Suppressor macrophage treated with lipopolysaccharide for 4 hours (primary cell): ENCODE measurements at places on chromosomes 7 and 10.

DNA sequence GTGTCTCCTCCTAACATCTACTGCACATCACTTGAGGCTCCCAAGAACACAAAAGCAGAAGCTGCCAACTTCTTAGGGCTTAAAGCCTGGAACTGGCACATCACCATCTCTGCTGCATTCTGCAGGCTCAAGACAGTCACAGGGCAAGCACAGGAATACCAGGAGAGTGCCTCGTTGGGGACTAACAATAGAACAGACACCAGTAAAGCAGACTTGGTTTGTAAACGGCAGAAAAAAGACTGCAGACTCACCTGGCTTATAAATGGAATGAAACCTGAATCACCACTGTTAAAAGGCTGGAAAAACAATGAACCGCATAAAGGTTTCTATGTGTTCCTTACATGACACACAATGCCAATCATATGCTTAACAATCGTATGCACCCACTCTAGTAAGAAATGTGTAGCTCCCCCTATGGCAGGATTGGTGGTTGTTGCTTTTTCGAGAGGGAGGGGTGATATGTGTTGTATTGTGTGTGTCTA lies 12.8 kb downstream of the RHEB start:
- DNase-seq = no peak

DNA sequence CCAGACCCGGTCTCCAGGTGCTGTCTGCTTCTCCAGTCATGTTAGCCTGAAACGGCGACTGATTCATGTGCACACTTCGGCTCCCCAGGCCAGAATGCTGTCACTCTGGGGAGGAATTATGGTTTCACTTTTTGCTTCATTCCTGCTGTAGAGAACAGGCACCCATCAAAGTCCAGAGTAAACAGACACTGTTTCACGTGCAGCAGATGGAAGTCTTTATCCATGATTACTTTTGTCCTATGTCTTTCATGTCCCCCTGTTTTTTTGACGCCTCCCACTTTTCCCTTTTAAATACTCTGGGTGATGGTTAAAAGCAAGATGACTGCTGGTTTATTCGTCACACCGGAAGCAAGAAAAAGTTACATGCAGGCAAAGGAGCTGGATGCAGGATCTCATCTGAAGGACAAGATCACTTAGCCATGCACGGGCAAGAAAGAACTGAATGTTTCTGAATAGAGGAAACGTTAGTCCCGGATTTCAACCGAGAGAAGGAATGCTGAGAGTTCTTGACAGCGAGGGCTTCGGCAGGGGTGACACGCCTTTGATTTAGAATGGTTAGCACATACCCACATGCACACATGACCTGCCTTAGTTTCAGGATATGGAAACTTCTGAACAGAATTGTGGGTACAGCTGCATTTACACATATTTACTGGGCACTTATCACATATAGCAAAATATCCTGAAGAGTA lies 250.0 kb upstream of the KLF6 start:
- peak; percentile 69 for DNase-seq

- no peak for DNase-seq
Observed at GRCh38 chr10:121448766-121449421, 149.3 kb downstream of the FGFR2 start.

DNA sequence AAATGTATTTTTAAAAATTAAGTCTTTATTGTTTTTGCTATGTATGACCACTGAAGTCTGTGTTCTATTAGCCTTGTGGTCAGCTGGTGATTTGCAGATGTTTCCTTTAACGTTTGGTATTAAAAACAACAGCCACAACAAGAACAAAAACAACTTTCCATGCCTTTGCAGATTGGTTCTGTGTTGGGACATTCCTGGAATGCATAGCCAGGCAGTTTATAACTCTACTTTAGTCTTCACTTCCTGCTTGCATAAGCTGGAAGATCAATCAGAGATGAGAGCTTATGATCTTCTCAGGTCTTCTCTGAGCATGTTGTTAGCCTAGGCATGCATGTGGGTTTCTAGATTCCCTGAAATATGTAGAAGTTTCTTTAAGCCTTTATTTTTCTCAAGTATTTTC lies 58.9 kb upstream of the SEMA3C start:
- no peak for DNase-seq

- DNase-seq = peak; percentile 33
Observed at GRCh38 chr10:62491597-62491996, 117.4 kb downstream of the ZNF365 start.

- DNase-seq = no peak
Observed at GRCh38 chr10:36375107-36375506, 733.0 kb upstream of the FZD8 start.

DNA sequence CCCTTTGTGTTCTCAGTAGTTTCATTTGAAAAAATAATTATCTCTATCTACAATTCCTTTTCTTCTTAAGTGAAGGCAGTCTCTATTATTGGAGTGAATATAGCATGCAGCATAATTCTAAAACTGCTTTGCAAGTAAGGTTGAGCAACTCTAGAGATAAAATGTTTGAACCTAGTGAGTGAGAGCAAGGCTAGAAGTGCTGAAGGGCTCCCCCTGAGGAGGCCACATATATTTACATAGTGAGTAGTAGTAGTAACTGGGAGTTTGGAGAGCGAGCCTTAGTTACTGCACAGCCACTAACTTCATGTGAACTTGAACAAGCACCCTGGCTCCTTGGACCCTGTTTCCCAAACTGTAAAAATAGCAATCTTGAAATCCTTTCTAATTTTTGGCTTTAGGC lies 141.5 kb upstream of the DKK1 start:
- DNase-seq = no peak

- DNase-seq = peak; percentile 89
Observed at GRCh38 chr7:64307254-64308015, 6.3 kb upstream of the ZNF736 start.

- no peak for DNase-seq
Observed at GRCh38 chr10:6283655-6284054, 80.9 kb downstream of the PFKFB3 start.

DNA sequence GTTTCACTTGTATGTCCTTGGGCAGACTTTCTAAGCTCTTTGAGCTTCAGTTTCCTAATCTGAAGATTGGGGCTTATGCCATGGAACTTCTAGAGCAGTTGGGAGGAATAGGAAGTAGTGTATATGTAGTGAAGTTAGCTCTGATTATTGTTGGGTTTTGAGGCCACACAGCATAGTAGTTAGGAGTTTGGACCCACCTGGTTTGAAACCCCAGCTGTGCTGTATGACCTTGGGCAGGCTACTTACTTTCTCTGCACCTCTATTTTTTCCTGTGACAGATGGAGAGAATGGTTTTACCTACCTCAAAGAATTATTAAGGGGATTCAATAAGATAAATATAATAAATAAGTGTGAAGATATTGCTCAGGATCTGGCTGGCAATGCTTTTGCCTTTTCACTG lies 61.4 kb upstream of the ADRB1 start:
- DNase-seq = no peak

GRCh38 chr10:6254201-6254600 lies 51.5 kb downstream of the PFKFB3 start:
- peak; percentile 85 for DNase-seq

GRCh38 chr10:21174715-21175495 lies 277.8 kb upstream of the NEBL start:
- no peak for DNase-seq

- DNase-seq = peak; percentile 70
Observed at GRCh38 chr10:127976286-127976685, 69.4 kb downstream of the PTPRE start.

DNA sequence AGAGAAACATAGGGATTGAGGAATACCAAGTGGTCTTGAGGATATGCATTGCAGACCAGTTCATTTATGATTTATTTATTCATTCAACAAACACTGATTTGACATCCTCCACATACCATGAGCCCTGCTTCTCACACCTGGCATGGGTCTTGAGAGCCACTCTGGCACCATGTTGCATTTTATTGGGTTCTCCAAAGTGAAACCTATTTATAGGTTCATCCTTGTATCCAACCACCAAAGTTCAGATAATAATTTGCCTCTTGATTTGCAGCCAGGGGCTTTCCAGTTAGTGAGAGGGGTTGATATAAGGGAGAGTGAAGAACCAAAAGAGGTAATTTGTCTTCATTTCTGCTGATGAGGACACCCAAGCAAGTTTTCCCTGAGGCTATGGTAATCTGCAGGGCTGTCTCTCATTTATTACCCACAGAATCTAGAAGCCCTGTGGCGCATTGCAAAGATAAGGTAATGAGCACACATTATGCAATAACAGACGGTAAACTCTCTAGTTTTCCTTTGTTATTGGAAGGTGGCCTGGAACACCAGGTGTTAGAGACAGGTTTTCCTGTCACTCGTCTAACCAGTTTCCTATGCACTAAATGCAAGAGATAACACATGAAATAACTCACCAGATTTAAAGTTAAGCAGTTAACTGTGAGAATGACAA lies 28.8 kb upstream of the ICA1 start:
- DNase-seq = no peak

GRCh38 chr10:14456218-14456869 lies 125.6 kb upstream of the FRMD4A start:
- no peak for DNase-seq

DNA sequence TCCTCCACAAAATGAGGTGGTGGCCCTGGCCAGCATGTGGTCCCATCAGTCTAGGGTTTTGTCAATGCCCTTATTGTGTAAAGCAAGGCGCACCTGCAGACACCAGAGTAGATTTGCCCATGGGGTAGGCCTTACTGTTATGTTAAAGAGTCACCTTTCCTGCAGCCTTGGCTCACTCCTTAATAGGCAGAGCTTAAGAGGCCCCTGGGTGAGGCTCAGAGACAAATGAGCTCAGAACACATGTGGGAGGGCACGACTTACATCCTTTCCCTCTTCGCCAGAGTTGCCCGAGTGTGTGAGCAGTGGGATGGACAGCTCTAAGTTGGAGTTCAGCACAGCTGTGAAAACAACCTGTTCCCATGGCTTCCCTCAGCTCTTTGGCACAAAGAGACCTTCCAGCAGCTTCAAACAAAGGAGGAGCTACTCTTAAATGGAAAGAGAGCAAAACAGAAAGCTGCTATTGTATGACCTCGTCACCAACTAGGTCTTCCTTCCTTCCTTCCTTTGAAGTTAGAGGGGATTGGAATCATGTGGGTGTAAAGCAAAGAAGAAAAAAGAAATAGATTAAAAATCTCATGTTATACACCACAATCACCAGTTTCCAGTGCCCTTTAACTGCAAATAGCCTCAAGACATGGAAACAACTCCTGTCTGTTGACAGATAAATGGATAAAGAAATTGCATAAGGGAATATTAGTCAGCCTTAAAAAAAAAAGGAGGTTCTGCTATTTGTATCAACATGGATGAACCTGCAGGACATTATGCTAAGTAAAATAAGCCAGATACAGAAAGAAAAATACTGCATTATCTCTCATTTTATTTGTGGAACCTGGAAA lies 11.9 kb upstream of the XPNPEP1 start:
- DNase-seq = no peak

- DNase-seq = no peak
Observed at GRCh38 chr10:44780426-44780825, 130.7 kb upstream of the TMEM72 start.

DNA sequence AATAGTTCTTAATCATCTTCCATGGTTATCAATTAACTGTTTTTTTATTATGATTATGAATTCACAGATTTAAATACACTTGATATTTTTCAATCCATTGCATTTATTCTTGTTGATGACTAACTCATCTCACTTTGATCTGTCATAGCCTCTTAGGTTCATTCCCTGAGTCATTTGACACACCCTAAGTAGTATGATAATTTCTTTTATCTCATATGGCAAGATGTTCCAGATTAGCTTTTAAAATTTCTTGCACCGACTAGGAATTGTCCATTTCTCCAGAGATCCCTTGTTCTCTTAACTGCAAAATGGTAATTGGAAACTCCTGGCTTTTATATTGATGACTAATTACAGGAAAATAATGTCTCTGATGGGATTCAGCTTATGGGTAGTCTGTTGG lies 87.6 kb upstream of the CCDC6 start:
- no peak for DNase-seq

DNA sequence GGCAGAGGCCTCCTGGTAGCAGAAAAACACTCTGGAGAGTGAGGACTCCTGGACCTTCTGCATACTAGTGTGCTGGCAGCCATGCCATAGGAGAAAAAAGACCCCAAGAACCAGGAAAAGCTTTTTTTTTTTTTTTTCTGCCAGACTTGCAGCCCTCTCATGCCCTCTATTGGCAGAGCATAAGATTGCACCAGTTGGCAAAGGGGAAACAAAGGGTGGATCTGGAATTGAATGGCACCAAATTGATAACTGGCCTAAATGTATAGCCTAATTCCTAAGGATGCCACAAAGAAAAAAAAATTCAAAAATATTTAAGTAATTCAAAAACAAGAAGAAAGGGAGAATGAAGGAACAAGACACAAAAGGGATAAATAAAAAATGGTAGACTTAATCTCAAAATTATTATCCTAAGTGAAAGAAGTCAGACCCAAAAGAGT lies 112.5 kb upstream of the GHITM start:
- peak; percentile 32 for DNase-seq

GRCh38 chr7:117944886-117945285 lies 71.6 kb upstream of the CTTNBP2 start:
- DNase-seq = no peak

GRCh38 chr7:133650069-133650468 lies 397.2 kb downstream of the EXOC4 start:
- peak; percentile 14 for DNase-seq

DNA sequence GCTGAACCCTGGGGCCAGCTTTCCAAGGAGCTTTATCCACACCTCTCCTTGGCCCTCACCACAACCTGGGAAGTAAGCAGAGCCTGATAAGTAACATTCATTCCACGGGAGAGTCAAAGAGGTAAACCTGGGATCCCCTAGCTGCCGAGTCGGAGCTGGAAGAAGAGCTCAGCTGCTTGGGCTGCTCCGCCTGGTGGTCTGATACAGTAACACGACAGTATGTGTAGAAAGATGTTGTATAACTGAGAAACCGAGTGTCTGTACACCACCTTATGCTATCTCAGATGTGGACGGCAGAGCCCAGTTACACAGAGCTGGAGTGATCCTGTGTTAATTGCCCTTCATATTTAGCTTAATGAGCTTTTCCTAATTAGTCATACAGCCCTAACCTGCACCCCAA lies 151.3 kb upstream of the KMT2E start:
- DNase-seq = no peak

- no peak for DNase-seq
Observed at GRCh38 chr10:64528294-64529002, 1007.2 kb downstream of the REEP3 start.

- no peak for DNase-seq
Observed at GRCh38 chr7:69837387-69838068, 239.3 kb downstream of the AUTS2 start.

DNA sequence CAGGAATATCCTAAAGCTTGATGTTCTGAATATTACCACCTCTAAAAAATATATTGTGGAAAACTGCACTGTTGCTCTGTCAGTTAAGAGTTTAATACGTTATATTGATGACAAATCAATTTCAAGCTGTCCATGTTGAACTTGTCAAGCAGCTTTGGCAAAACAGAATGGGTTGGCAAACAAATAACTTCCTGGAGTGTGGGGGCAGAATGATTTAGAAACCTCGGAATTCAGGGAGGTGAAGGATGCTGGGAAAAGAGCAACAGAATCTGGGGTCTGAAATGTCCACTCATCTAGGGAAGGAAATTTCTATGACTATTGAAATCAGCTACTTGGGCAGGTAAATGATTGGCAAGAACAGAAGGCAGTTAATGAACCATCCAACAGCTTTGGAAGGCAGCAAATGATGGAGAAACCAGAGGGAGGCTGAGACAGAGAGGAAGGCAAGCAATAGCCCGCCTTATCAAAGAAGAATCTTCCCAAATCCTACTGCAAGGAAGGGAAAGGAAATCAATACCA lies 95.1 kb upstream of the PALS2 start:
- no peak for DNase-seq

- DNase-seq = no peak
Observed at GRCh38 chr7:151452680-151453325, 12.9 kb upstream of the CRYGN start.

- peak; percentile 70 for DNase-seq
Observed at GRCh38 chr10:121942749-121943416, 15.1 kb upstream of the ATE1 start.
